ENCODE measurements at places on chromosomes 6 and 20.
A peak's percentile ranks its signal among the peaks of the same experiment; 100 is the strongest.

GRCh38 chr20:39849664-39850063 is 839.4 kb downstream of the MAFB start:
- peak; percentile 78 for DNase-seq

GRCh38 chr6:119322034-119322433 is 27.5 kb downstream of the MAN1A1 start:
- no peak for DNase-seq

DNA sequence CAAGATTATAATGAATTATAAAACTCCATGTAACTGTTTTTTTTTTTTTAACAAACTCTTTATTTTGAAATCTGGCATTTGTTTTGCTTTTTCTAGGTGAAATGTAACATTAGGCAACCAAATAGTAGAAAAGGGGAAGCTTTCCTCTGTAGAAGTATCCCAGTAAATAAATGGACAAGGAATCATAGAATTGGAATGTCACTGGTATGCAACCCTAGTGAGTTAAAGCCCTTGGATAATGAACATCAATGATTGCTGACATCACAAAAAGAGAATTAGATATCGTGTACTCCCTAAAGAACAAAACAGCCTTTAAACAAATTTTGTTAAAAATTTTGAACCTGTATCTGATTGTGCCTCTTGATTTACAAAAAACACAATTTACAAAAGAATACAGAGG is 93.9 kb upstream of the OGFRL1 start:
- DNase-seq = peak; percentile 61

DNA sequence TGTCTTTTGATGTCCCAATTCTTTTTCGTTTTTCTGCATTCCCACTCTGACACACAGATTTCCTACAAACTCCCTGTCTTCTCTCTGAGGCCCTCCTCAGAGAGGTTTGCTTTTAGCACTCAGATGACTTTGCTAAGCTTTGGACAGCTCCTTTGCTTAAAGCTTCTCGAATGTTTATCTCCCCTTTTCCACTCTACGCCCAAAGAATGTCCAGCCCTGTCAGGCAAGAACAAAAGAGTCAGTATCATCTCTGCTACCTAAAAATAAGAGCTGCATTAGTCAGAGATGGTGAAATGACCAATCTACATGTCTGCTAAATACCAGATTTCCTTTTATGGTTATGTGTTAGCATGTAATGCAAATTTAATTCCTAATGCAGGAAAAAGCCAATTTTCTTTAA is 56.8 kb downstream of the PREP start:
- no peak for DNase-seq

- no peak for DNase-seq
Observed at GRCh38 chr6:20105838-20106237, 106.4 kb downstream of the MBOAT1 start.

DNA sequence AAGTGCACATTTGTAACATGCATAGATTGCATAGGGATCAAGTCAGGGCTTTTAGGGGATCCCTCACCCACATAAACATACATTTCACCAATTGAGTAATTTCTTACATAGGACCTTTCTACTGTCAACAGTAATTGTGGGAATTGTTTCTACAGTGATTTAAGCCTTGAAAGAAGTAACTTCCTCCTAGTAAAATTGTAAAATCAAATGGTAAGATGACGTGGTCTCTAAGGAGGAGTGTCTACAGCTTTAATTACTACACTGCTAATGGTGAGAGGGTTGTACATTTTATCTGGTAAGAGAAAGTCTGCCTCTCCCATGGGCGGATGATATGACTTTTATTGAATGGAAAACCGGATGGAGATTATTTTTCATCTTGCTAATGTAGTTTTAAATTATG is 98.0 kb downstream of the RPP40 start:
- DNase-seq = no peak

DNA sequence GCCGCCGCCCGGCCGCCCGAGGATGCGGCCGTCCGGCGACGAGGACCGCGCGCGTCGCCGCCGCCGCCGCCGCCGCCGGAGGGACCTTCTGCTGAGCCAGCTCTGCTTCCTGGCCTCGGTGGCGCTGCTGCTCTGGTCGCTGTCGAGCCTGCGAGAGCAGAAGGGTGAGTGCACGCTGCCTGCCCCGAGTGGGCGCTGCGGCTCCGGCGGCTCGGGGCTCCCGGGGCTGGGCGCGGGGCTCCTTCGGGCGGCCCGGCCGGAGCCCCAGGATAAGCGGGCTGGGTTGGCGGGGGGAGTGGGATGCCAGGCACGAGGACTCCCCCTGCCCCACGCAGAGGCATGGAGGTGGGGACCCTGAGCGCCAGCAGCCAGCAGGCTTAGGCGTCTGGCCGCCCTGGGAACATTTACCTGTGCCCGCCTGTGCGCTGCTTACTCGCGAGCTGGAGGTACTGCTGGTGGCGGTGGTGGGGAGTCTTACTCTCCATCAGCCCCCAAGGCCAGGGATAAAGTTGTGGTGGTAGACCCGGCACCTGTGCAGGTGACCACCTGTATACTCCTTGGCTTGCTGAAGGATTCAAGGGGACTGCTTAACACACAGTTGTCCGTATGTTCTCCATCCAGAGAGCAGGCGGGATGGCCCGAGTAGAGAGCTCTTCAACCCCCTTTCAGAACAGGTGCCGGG is 520 bp downstream of the SLC24A3 start:
- DNase-seq = no peak

DNA sequence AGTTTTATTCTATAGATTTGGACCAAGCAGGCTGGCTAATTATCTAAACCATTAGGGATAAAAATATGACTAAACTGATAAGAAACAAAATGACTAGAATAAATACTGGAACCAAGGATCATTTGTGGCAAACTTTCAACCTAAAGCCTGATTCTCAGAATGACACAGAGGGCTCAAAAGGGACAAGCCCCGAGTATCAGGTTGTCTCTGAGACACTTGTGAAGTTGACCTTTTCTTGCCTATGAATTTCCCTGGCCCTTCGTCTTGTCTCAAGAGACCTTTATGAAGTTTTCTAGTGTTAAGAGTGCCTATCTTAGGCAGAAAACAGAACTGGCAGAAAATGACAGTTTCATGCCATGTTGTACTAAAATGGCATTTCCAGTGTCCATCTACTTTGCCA is 68.3 kb downstream of the IMPG1 start:
- no peak for DNase-seq

GRCh38 chr20:62772619-62772989 is 23.7 kb upstream of the MRGBP start:
- DNase-seq = no peak

- no peak for DNase-seq
Observed at GRCh38 chr6:125423047-125423446, 121.3 kb upstream of the HDDC2 start.

GRCh38 chr6:16413399-16413798 is 175.0 kb downstream of the GMPR start:
- DNase-seq = no peak
